H54 (cell line): ENCODE measurements at places on chromosomes 1 and 21.
A peak's percentile ranks its signal among the peaks of the same experiment; 100 is the strongest.

- DNase-seq: no peak
These were observed 559.9 kb upstream of the PBX1 start for GRCh38 chr1:163999131-163999530.

- no peak for DNase-seq
These were observed 74.1 kb downstream of the PRKAA2 start for GRCh38 chr1:56719171-56719570.

DNA sequence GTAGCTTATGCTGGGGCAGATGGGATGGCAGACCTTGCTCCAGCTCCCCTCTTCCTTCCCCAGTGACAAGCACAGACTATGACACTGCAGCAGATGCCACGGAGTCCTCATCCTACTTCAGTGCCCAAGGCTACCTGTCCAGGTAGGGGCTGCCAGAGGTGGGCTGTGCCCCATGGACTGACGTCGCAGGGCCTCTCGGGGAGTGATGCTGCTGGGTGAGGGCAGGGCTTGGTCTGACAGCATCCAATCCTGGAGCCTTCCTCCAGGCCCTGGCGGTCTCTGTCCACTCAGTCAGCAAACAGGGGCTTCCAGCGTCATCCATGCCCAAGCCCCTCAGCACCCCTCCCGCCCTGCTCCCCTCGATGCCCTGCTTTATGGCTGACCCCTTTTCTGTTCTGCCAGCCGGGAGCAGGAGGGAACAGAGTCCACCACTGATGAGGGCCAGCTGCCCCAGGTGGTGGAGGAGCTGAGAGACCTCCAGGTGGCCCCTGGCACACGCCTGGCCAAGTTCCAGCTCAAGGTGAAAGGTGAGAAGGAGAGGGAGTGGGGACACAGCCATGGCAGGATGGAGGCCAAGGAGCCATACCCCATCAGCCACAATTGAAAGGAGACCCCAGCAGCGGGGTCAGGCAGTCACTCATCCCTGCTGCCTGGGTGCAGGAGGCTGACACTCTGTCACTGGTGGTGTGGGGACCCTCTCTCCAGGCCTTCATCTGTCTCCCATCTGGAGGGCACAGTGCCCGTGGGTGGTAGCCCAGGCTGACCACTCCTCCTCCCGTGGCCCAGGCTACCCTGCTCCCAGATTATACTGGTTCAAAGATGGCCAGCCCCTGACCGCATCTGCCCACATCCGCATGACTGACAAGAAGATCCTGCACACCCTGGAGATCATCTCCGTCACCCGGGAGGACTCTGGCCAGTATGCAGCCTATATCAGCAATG is 73.6 kb downstream of the TRIM11 start:
- DNase-seq: no peak

- DNase-seq: peak; percentile 12
These were observed 56.3 kb downstream of the NVL start for GRCh38 chr1:224273641-224274040.

DNA sequence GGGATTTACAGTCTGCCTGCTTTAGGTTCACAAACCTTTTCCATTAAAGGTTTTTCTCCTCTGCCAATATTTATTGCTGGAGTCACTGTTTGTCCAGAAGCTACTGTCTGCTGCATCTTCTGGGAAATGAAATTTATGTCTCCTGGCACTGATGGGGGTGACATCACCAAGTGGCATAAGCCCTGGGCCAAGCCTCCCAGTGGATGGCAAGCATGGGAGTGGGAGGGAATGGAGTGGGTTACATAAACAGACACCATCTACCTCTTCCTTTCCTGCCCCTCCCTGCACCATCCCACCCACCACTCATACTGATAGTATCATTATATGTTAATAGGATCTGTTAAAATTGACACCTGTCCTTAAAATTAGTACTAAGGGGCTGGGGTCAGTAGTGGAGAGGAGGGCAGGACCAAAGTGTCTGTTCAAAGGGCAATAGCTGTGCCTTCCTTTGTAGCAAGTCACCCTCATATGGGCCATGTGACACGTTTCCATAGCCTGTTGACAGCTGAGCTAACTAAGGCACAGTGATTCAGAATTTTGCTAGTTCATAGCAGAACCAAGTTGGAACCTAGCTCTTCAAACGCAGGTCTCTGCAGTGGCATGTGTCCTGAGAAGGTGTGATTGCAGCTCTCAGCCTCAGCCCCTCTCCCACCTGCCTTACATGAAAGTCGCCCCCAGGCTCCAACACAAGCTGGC is 71.0 kb downstream of the MAB21L3 start:
- DNase-seq: no peak

DNA sequence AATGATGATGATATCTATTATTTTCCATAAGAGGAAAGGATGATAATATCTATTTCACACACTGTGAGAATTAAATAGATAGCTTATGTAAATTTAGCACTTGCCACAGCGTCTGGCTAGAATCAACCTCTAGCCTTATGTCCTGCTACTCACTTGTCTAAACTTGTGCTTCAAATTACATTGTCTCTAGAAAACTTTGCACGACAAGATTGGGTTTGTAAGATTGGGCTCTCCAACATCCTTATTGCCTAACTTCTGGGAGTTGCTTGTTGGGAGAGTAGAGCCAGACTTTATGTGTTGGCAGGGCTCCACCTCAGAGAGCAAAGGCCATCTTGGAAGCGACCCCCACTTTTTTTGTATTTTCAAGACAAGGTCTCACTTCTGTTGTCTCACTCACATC is 50.0 kb upstream of the POGK start:
- DNase-seq: no peak

GRCh38 chr1:196071447-196071846 is 536.8 kb downstream of the KCNT2 start:
- DNase-seq: no peak

DNA sequence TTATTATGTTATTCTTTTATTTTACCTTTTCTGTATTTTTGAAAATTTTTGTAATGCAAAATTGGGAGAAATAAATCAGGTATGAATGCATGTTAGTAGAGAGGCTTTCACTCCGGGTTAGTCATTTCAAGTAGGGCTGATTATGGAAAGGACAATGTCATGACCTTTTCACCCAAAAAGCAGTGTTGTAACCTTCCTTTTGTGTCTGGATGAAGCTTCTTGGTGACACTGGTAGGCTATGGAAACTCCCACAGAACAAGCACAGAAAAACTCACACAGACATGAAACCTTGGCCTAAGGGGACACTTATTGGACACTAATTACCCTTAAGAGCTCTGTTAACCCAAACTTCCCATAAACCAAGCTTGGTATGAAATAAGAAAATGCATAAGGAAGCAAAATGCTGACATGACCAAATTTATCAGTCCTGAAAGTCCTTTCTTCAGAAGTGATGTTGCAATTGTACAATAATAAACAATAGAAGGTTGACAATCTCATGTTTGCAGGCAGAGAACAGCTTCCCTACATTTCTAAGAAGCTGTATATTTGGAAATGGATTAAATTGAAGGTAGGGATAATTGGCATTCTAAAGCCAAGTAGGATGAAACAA is 70.0 kb upstream of the KCNJ15 start:
- DNase-seq: no peak

- no peak for DNase-seq
These were observed 5.2 kb downstream of the FAAH start for GRCh38 chr1:46399307-46399706.

DNA sequence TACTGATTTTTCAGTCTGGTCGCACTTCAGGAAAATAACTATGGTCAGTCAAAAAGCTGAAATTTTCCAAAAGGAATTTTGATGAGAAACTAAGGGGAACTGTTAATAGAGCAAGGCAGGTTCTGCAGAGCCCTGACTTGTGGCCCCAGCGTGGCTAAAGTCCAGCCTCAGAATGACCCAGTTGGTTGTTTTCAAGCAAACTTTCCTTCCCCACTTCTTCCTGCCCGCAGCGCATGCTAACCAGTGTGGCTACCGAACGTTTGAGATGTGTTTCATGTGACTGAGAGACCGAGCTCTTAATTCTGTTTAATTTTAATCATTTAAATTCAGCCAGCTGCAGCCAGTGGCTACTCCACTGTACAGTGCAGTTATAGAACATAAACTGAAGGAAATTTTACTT is 6.2 kb upstream of the IL10RB start:
- no peak for DNase-seq

DNA sequence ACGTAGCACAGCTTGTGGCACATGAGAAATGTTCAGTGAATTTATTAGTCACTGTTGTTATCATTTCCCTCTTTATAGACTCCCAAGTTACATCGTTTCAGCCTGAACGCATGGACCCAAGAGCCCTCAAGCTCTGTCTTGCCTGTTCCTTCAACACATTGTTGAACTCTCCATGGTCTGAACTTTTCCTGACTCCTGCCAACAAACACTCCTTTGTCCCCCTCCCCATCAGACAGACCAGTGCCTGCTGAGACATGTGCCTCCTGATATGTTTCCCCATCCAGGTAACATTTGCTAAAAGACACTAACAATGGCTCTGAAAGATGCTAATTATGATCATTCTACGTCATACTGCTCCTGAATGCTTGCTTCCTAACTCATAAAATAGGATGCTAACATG is 108.7 kb upstream of the NFIA start:
- DNase-seq: no peak
